Stimulated activated CD4-positive, alpha-beta T cell treated with anti-CD3 and anti-CD28 coated beads, TNF-alpha, amount 100 ng/mL, for 48 hours (primary cell): ENCODE measurements at places on chromosomes 3 and 15.
A peak's percentile ranks its signal among the peaks of the same experiment; 100 is the strongest.

- peak; percentile 10 for DNase-seq
Observed at GRCh38 chr3:67349551-67350174, 304.7 kb downstream of the SUCLG2 start.

GRCh38 chr15:32866454-32867312 lies 148.9 kb downstream of the GREM1 start:
- DNase-seq, result no peak

DNA sequence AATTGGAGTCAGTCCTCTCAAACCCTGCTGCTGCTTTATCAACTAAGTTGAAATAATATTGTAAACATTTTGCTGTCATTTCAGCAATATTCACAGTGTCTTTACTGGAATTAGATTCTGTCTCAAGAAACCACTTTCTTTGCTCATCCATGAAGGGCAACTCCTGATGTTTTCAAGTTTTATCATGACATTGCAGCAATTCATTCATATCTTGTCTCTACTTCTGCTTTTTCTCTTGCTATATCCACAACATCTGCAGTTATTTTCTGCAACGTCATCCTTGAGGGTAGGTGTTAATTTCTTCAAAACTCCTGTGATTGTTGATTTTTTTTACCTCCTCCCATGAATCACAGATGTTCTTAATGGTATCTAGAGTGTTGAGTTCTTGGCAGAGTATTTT lies 181.6 kb downstream of the EPHA6 start:
- DNase-seq, result no peak

- DNase-seq, result no peak
Observed at GRCh38 chr3:101791778-101792177, 12.8 kb downstream of the NXPE3 start.

DNA sequence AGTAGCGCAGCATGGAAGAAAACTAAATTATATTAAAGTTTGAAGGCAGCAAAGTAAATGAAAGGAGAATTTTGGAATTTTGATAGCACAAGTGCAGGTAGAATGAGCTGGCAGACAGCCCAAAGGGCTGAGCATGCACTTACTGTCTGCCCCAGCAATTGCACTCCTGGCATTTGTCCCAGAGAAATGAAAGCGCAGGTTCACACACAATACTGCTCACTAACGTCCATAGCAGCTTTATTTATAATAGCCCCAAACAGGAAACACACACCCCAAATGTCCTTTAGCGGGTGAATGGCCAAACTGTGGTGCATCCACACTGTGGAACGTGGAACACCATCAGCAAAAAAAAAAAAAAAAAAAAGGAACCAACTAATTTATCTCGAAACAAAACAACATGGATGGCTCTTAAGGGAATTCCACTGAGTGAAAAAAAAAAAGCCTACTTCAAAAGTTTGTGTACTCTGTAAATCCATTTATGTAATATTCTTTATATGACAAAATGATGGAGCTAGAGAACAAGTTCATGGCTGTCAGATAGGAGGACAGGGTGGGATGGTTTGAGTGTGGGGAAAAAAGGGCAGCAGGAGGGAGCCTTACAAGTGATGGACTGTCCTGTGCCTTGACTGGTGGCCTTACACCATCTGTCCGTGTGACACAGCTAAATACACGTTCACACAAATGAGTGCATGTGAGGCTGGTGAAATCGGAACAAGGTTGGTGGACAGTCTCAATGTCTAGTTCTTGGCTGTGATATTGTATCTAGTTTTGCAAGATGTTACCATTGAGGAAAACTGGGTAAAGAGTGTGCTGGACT lies 6.0 kb upstream of the TM2D3 start:
- DNase-seq, result no peak

- no peak for DNase-seq
Observed at GRCh38 chr15:51526955-51527354, 95.6 kb downstream of the DMXL2 start.

DNA sequence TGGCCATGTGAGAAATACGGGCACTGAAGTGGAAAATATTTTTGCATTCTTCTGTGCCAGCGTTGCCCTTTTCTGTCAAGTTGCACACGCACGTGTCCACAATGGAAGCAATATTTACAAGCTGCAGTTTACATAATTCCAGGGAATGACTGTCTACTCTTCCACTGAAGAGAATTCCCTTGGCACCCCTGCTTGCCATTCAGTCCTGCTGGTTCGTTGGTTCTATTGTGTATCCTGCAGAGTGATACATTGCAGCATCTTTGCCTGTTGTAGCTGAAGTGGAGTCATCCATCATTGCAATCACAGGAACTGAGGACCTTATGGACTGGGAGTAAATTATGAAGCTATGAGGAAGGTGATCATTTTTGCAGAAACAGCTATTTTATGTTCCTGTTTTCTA lies 759.4 kb downstream of the ROBO2 start:
- no peak for DNase-seq

DNA sequence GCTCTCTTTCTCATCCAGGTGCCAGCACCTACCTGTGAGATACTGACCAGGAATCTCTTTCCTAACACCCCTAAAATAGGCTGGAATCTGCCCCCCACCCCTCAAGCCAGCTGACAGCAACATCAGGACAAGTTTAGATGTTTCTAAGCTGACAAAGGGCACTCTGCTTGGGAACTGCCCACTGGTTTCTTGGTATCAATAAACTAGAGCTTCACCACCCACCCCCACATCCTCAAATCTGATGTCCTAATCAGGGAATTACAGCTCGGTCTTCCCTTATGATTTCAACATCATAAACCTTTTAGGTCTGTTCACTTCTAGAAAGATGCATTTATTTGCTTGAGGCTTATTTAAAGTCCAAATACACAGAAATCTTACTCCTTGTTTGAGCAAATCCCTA lies 34.7 kb downstream of the CEP19 start:
- DNase-seq, result no peak

GRCh38 chr3:5058471-5058951 lies 63.6 kb upstream of the ARL8B start:
- no peak for DNase-seq
